ENCODE measurements at places on chromosomes 7 and 10. TPM values are rescaled to one million over a fixed set of nuclear protein-coding genes. Genes with fewer than 3 reads are reported as not detected.

The COPS6 gene
- 104 TPM for total RNA-seq

The CTBP2 gene
- total RNA-seq = 35.5 TPM

The RTKN2 gene
- total RNA-seq = not detected

The ZNF107 gene
- 12.9 TPM for total RNA-seq

The OR2A25 gene
- not detected for total RNA-seq

The PNLIPRP1 gene
- total RNA-seq = not detected

The ERVW-1 gene
- not detected for total RNA-seq

GRCh38 chr10:33143160-33143728 lies 185.2 kb upstream of the ITGB1 start:
- H3K4me3 ChIP-seq = no peak overlapping the region
- no peaks in the 10 kb centered on the region for H3K27me3 ChIP-seq
- DNase-seq = peak; percentile 32

DNA sequence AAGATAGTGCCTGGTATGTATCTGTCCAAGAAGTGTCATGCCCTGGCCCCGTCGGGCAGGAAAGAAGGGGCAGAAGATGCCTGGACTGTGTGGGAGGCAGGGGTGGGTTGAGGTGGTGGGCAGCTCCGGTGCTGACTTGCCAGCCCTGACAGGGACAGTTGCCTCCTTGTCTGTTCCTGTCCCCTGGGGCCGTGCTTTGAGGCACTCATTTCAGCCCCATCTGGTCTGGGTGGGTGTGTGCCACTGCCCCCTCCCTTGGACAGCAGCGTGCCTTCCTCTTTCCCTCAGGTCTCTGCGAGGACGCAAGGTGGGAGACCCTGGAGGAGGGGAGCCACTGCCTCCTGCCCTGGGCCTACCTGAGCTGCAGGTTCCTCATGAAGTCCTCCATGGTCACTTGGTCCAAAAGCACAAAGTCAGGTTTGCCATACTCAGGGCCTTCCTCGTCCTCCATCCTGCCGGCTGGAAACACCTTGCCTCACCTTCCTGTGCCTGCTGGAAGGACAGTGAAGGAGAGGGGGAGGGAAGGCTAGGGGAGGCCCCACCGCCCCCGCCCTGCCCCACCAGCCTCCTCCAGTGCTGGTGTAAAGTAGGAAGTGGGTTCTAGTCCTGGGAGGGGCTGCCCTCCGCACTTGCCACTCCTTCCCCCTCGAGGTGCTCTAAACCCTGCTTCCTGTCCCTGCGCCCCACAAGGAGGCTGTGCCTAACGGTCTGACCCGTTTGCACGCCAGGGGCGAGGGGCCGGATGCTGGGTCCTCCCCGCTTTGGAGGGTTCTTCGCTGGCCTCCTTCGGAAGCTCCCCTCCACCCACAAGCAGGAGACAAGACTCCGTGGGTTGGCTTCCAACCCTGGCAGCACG lies at the start of gene MYO1G:
MYO1G (minus strand) TSS at position 505 of the 856 bp plus-strand sequence; CDS start at position 451, 54 bp downstream.
- H3K36me3 ChIP-seq = no peaks in the 10 kb centered on the region
- peak; percentile 44 for DNase-seq
- H3K4me3 ChIP-seq = no peak within 1 kb of the TSS
- H3K4me1 ChIP-seq = no peaks in the 10 kb centered on the region

GRCh38 chr7:29596593-29597178 lies 33.1 kb downstream of the PRR15 start:
- no peaks in the 10 kb centered on the region for H3K4me1 ChIP-seq
- DNase-seq = no peak
- H3K36me3 ChIP-seq = no peaks in the 10 kb centered on the region
- no peaks in the 10 kb centered on the region for H3K27me3 ChIP-seq
- no peak overlapping the region for H3K4me3 ChIP-seq
- no peak overlapping the region for H3K27ac ChIP-seq

GRCh38 chr10:132975831-132976682 lies 33.7 kb upstream of the CFAP46 start:
- no peak for DNase-seq
- peaks cover 26% of the 10 kb centered on the region for H3K27me3 ChIP-seq
- H3K4me3 ChIP-seq = no peak overlapping the region
- no peak overlapping the region for H3K27ac ChIP-seq

DNA sequence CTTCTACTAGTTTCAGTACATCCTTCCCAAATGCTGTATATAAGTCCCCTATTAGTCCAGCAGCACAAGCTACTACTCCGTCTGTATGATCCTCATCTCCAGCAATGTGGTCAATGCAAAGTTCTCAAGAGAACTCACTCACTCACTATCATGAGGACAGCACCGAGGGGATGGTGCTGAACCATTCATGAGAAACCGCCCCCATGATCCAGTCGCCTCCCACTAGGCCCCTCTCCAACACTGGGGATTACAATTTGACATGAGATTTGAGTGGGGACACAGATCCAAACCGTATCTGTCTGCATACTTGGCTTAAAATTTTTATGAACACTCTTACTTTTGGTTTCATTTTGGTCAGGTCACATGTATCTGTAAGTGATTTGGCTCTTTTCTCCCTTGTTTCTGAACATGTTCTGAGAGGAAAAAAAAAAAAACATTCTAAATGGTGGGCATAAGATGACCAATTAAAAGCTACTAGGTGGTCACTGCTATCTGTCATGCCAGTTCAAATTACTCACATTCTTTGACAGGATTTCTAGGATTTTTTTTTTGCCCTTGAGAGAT lies 60.1 kb downstream of the ZNF783 start:
- H3K4me3 ChIP-seq = no peak overlapping the region
- no peak for DNase-seq
- no peaks in the 10 kb centered on the region for H3K36me3 ChIP-seq
- no peaks in the 10 kb centered on the region for H3K27me3 ChIP-seq
- no peak overlapping the region for H3K27ac ChIP-seq

DNA sequence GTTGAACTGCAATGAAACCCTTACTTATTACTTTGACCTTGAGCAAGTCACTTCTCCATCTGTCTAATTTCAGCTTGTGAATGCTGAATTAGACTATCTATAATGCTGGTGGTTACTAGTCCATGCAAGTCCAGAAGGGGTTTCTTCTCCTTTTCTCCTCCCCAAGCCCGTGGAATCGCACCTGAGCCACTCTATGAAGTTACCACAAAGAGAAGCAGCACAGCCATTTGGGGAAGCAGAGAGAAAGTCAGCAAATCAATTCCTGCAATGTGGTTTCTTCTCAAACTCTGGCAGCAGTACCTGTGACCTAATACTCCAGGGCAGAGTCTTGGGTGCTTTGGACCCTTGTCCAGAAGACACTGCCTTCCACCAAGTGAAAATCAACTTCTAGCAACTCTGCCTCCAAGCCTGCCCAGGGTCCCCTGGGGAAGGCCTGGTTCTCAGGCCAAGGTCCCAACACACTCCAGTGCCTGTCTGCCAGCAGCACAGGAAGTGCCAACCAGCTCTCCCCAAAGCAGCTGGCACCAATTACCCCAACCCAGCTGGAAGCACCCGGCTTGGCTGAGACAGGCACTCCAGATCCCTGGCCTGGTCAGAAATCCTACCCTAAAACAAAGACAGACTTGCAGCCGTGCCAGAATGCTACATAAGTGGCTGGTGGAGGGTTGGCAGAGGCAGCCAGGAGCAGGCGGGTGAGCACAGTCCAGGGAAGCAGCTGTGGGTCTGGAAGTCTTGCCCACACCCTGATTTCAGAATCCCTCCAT lies 200.3 kb downstream of the LSM5 start:
- no peaks in the 10 kb centered on the region for H3K36me3 ChIP-seq
- no peak overlapping the region for H3K4me3 ChIP-seq
- no peaks in the 10 kb centered on the region for H3K27me3 ChIP-seq
- H3K4me1 ChIP-seq = no peaks in the 10 kb centered on the region
- H3K27ac ChIP-seq = no peak overlapping the region
- DNase-seq = no peak

DNA sequence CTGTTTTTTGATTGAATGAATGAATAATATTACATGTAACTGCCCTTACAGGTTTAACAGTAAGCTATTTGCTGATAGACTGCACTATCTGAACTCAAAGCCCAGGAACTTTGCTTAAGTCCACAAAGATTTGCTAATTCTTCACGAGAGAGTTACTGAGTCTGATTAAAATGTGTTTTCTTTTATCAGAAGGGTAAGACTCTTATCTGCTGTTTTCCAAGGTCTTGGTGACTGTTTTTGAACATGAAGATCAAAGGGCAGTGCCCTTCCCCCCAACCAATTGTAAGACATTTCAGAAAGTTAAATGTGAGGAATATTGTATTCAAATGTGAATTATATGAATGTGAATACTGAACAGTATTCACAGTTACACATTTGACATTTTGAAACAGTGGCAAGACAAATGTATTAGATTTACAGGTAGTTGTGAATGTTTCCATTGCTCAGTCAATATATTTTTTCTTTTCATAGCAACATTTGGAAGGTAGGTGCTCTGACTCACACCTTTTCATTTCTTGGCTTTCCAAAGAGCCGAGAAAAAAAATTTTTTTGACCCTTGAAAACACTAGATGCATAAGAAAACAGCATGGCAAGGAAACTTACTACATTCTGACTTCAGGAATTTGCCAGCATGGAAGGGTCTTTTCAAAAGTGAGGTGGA lies 62.7 kb downstream of the DKK1 start:
- H3K4me1 ChIP-seq = peaks cover 8% of the 10 kb centered on the region
- H3K27me3 ChIP-seq = no peaks in the 10 kb centered on the region
- DNase-seq = no peak
- no peak overlapping the region for H3K4me3 ChIP-seq

- no peak for DNase-seq
- H3K4me3 ChIP-seq = no peak overlapping the region
- H3K27ac ChIP-seq = no peak overlapping the region
Observed at GRCh38 chr7:15368653-15369052, 193.2 kb downstream of the AGMO start.

- H3K4me1 ChIP-seq = no peaks in the 10 kb centered on the region
- no peak overlapping the region for H3K4me3 ChIP-seq
- H3K27ac ChIP-seq = no peak overlapping the region
- no peaks in the 10 kb centered on the region for H3K27me3 ChIP-seq
- H3K36me3 ChIP-seq = no peaks in the 10 kb centered on the region
- no peak for DNase-seq
Observed at GRCh38 chr7:10888861-10889260, 84.8 kb upstream of the PHF14 start.

DNA sequence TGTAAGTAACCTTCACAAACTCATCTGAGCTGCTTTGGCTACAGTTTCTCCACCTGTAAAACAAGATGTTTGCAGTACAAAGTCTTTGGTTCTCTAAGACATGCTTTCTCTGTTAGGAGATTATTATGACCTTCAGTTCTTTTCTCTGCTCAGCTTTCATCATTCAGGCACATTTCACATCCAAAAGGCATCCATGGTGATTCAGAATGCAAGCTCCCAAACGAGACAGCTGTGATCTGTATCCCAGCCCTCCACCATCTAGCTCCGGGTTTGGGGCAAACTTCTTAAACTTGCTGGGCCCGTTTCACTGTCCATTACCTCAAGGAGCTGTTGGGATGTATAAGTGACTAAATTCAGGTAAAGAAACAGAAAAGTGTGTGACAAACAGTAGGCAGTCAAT lies 95.8 kb upstream of the COL1A2 start:
- H3K36me3 ChIP-seq = no peaks in the 10 kb centered on the region
- H3K27ac ChIP-seq = peak overlapping the region; percentile 29
- no peaks in the 10 kb centered on the region for H3K27me3 ChIP-seq
- peaks cover 54% of the 10 kb centered on the region for H3K4me1 ChIP-seq
- DNase-seq = no peak
